Peyer's patch (tissue), 4 donors: ENCODE measurements at places on chromosomes 4 and X. TPM values are rescaled to one million over a fixed set of nuclear protein-coding genes. Genes with fewer than 3 reads are reported as not detected.
A peak's percentile ranks its signal among the peaks of the same experiment; 100 is the strongest.

Gene WNK3
- total RNA-seq = 0.83 TPM

Gene ITM2A
- total RNA-seq = 9.8 TPM

Gene PABPC1L2B
- total RNA-seq = not detected

Gene FAM241A
- total RNA-seq = 2.5 TPM

Gene HPGDS
- total RNA-seq = 4.2 TPM

Gene USP17L29
- not detected for total RNA-seq

DNA sequence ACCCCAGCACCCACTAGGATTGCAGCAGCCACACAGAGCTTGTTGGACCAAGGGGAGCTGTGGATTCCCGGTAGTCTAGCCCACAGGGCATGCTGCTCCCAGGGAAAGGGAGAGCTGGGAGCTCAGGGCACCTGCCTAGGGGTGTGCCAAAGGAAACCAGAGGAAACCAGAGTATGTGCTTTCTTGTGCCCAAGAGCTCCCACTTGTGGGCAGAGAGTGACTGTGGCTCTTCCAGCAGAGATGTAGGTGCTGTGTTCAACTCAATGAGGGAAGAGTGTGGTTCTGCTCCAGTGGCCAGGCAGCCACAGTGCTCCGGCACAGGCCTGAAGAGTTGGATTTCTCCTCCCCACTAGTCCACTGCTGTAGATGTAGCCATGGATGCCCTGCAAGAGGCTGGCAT lies 1050.0 kb upstream of the INTU start:
- DNase-seq = no peak

GRCh38 chr4:136088211-136088867 lies 1444.0 kb downstream of the PCDH18 start:
- DNase-seq = no peak

GRCh38 chrX:120372667-120373370 lies 10.9 kb downstream of the ATP1B4 start:
- no peak for DNase-seq

DNA sequence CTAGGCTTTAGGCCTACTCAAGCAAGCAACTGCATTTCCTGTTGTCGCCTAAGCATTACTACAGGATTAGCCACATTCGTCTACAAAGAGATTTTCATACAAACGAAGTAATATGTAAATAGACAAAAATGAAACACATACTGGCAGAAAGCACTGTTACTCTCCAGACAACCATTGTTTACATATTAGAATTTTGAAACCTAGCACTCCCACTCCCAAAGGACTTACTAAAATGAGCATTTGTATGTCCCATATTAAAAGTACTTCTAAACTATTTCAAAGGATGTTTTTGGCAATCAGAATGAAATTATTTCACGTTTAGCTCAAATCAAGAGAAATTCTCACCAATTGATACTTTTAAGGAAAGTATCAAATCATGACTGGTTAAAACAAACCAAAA lies 570.8 kb downstream of the PRR32 start:
- DNase-seq = no peak

GRCh38 chr4:181234951-181235680 lies 1008.1 kb upstream of the TENM3 start:
- DNase-seq = no peak

DNA sequence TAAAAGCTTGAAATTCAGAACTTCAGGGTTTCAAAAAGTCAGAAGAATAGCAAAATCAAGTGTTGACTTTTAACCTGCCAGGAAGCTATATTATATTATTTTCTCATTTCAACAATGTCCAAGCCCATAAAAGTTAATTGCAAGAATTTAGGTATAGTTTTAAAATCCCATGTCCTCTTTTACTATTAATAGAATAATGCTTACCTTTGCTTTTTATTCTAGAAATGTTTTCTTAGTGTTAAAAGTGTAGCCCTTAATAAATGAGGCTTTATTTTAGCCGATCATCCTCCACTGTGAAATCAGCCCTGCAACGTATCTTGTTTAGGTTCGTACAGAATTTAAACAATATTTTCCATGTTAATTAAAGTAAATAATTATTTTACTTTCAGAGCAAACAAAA lies 31.5 kb downstream of the TMA16 start:
- DNase-seq = no peak

DNA sequence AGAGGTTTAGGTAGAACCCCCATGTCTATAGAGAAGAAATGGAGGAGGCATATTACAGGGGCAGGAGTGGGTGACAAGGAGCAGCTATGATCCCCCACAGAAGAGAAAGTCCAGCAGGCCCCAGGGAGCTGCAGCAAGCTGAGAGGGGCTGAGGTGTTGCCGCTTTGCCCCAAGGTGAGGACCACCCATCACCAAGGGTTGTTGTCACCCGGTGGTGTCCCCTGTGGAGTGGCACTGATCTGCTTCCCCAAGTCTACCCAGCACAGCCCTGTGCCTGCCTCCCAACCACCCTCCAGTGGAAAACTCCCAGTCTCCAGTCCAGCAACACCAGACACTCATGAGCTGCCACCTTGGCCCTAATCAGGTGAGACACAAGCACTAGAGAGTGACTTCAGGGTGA lies 149.3 kb upstream of the NOCT start:
- DNase-seq = no peak

DNA sequence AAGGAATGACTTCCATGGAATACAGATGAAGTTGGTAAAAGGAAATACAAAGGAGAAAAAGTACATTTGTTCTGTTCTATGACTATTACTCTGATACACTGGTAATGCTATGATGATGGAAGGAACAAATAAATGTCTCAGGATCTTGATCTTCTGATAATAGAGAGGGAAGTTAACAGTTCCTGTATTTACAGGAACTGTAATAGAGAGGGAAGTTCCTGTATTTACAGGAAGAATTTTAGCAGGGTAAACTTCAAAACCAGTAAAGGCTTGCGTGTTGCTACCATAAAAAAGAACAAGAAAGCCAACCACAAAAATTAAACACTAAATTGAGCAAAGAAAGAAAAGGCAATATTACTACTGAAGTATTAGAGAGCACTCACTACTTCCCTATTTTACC lies 91.7 kb upstream of the HPGD start:
- no peak for DNase-seq

- no peak for DNase-seq
These were observed 1.7 kb downstream of the PDE5A start for GRCh38 chr4:119626943-119627266.

DNA sequence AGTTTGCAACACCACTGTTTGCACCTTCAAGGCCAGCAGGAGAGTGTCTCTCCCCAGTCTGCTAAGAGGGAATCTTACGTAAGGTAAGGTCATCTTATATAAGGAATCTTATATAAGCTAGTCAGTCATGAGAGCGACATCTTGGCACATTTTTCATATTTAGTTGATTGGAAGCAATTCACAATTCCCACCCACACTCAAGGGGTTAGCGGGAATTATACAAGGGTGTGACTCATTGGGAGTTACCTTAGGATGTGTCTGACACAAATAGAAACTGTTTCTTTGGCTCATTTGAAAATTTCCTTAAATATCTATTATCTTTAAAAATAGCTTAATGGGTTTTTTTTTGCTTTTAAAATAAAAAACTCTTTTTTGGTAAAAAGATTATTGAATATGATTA lies 62.1 kb upstream of the GRPR start:
- no peak for DNase-seq

GRCh38 chr4:86837691-86838503 lies 11.3 kb downstream of the SLC10A6 start:
- no peak for DNase-seq

GRCh38 chrX:76657499-76657898 lies 230.0 kb downstream of the MAGEE1 start:
- DNase-seq = no peak

GRCh38 chrX:136577552-136577951 lies 45.5 kb downstream of the VGLL1 start:
- peak; percentile 72 for DNase-seq

GRCh38 chrX:20479048-20479447 lies 212.3 kb upstream of the RPS6KA3 start:
- DNase-seq = no peak

GRCh38 chr4:141174457-141174856 lies 41.2 kb upstream of the RNF150 start:
- DNase-seq = no peak

DNA sequence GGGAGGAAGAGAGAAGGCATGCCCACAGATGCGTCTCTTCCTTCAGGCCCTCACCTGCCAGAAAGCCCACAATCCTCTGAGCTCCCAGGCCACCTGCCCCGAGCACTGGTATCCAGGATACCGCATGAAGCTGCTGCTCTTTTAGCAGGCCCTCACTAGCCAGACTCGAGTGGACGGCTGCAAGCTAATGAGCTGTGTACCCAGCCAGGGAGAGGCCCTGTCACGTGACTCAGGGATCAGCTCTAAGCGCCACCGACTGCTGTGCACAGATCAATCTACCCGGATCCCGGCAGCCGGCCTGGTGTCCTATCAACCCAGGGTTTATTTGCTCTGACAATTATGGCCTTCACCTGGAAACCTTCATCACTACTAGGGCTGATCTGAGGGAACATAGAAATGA lies 39.0 kb downstream of the BCOR start:
- DNase-seq = peak; percentile 62

DNA sequence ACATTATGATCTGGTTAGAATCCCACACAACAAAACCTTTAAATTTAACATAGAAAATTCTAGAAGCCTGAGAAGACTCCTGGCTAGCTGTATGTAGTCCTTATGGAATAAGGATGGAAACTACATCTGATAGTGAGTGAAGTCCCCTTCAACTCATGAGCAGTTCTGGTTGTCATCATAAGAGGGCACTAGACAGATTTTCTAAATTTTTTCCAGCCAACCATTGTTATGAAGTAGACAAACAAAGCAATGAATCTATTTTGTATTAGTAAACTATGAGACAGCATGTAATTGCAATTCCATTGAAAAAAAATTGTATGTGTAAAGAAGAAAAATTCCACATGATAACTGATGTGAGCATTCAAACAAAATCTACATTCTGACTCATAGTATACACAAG lies 35.2 kb downstream of the PWWP3B start:
- DNase-seq = no peak

GRCh38 chr4:22458098-22458497 lies 57.8 kb downstream of the ADGRA3 start:
- DNase-seq = no peak
